Activated naive CD4-positive, alpha-beta T cell treated with anti-CD3 and anti-CD28 coated beads for 36 hours (primary cell): ENCODE measurements at places on chromosomes 1 and 21.
A peak's percentile ranks its signal among the peaks of the same experiment; 100 is the strongest.

DNA sequence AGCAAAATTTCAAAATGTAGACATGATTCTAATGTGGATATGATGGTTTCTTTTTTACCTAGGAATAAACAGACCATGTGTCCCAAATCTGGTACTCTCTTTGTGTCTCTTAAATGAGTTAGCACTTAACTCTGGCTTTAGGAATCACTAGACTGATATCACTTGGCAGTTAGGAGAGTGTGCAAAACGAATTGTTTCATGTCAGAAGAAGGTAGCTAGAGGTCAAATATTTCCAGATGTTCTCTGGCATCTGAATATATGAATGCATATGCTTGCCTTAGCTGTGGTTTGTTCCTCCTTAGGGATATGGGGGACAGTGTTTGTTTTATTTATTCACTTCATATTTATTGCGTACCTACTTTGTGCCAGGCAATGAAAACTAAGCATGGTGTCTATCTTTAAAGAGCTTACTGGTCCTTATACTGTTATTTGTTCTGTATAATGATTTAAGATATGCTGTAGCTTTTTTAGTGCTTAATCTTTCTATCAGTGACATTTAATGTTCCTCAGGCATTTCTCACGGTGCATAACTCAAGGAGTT lies 65.2 kb downstream of the LRRC8C start:
- DNase-seq, result no peak

DNA sequence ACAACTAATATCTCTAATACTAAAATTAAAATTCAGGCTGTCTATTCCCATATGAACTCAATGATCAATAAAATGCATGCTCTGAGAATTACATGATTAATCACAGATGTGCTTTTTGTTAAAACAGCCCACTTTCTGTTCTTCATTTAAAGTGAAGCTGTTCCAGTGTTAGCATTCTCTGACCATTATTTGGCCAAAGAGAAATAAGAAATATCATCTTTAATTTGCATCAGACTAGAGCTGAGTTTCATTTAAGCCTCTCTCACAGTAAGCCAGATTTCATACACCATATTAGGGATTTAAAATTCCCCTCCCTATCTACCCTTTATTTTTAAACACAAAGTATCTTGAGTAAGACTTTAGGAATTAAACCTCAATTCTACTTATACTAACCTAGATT lies 261.6 kb downstream of the TPR start:
- no peak for DNase-seq

DNA sequence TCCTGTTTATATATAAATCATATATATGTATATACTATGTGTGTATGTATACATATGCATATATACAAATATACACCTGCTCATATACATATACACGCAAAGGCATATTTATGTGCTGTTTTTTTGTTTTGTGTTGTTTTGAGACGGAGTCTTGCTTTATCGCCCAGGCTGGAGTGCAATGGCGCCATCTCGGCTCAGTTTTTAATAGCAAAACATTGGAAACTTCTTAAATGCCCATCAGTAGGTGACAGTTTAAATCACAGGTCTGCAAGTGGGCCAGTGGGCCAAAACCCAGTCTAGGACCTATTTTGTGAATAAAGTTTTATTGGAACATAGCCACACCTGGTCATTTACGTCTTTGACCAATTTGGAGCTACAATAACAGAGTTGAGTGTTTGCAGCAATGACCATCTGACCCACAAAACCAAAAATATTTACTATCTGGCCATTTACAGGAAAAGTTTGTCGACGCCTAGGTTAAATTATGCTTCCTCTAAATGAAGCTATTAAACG lies 132.3 kb downstream of the TOMM20 start:
- DNase-seq, result no peak

GRCh38 chr1:72286401-72286800 lies 4.1 kb upstream of the NEGR1 start:
- no peak for DNase-seq

DNA sequence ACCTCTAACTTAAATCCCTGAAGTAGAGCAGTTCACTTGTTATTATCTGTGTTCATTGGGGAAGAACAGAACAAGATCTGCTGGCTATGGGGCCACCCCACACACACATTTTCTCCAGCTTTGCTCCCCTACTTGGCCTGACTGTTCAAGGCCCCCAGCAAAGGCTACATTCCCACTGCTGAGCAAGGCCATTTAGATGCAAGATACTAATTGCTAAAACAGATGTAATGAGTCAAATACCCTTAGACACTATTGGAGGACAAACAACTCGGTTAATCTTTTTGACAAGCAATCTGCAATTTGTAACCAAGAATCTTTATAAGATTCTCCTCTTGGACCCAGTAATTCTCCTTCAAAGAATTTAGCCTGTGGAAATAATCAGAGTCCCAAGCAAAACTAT lies 67.7 kb downstream of the NAV1 start:
- no peak for DNase-seq

- no peak for DNase-seq
These were observed 398.3 kb upstream of the POU3F1 start for GRCh38 chr1:38444770-38445442.

GRCh38 chr1:5390504-5390903 lies 601.7 kb downstream of the NPHP4 start:
- DNase-seq, result peak; percentile 50

GRCh38 chr1:180165509-180166435 lies 11.1 kb downstream of the QSOX1 start:
- DNase-seq, result no peak

DNA sequence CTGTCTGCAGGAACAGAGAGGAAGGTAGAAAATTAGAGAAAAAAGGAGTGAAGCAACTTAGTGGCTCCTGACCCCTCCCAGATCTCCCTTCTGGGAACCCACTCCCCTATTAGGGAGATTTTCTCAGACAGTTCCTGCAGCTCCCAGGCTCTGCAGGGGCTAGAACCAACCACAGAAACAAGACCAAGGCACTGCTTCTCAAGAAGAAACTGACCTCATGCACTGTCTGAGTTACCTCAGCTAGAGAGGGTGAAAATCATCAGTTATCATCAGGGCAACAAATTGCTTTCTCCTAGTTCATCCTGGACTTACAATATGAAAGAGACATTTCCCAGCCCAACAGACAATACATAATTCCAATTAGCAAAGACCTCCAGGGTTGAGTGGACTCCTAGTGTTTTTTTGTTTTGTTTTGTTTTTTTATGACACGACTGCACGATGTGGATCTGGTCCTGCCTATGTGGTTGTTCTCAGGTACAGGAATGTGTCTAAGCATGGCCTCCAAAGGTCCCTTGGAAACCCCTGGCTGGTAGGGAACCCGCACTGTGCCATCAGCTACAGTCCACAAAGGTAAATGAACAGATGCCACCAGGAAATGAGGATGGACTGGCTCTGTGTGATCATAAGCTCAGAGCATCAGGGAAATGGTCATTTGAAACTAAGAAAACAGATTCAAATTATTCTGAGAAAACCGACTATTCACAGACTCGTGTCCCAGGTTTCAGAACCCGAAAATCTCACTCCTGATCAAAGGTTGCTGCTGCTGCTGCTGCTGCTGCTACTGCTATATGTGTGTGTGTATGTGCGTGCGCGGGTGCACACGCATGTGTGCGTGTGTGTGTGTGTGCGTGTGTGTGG lies 65.3 kb downstream of the LAMC2 start:
- DNase-seq, result no peak

- no peak for DNase-seq
These were observed 3.2 kb upstream of the GUK1 start for GRCh38 chr1:228136901-228137300.

DNA sequence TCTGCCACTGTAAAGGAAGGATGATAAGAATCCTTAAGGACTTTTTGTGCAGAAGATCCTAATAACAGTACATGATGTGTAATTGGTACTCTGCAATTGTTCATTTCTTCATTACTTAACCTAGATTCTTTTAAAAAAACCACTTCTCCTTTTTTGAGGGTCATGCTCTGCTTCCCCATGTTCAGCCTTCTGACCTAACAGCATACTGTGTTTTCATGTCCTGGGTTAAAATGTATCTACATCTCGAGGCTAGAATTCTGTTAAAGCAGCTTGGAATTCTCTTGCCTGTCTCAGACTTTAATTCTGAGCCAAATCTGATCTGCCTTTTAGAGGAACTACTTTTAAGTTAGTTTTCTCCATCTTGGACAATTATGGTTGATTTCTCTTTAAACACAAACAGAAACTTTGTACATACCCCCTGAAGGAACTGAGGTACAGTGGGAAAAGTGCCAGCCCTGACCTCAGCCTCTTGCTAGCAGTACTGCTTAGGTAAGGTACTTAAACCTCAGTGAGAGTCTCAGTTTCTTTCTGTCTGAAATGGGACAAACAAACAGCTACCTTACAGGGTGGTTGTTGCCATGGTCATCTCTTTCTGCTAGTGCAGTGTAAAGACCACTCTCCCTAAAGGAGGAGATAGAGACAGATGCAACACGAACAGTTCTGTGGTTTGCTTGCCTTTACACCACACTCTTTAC lies 103.2 kb upstream of the DYNLT5 start:
- DNase-seq, result no peak

DNA sequence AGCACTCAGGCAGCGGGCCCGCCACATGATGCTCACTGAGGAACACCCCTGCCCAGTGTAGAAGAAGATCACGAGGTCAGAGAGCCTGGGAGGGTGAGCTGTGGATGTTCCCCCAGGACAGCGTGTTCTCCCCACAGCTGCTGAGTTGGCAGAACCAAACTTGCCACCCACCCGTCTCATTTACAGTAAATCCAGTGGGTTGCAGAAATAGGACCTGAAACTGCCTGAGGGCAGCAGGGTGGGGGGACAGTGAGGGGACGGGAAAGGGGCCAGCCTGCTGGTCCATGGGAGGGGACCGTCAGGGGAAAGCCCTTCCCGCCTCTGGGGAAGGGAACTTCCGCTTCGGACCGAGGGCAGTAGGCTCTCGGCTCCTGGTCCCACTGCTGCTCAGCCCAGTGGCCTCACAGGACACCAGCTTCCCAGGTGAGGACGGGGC lies at the start of gene C1QB:
Gene C1QB, plus strand, starts transcription at position 356 of the 436 bp plus-strand sequence. CDS start 6,227 bp downstream, outside the sequence.
- no peak for DNase-seq

DNA sequence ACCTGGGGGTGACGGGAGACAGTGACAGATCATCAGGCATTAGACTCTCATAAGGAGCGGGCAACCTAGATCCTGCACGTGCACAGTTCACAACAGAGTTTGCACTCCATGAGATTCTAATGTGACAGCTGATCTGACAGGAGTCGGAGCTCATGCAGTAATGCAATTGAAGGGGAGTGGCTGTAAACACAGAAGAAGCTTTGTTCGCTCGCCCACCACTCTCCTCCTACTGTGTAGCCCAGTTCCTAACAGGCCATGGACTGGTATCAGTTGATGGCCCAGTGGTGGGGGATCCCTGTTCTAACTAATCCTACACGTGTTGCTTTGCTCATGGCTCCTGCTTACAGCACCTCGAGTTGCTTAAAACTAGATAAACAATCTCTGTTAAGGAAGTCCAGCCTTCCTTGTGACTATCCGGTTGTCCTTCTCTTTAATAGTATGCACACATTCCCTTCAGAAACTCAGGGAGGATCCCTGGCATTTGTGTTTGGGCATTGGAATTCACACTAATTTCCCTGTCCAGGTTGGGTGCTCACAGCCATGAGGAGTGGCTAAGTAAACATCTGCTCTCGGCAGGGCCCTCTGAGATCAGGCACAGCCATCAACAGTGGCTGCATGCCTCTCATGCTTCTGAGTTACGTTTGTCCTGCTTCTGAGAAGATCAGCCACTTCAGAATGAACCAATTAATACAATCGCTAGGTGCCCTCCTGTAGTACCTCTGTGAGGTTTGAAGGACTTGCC lies 21.1 kb upstream of the F3 start:
- no peak for DNase-seq

DNA sequence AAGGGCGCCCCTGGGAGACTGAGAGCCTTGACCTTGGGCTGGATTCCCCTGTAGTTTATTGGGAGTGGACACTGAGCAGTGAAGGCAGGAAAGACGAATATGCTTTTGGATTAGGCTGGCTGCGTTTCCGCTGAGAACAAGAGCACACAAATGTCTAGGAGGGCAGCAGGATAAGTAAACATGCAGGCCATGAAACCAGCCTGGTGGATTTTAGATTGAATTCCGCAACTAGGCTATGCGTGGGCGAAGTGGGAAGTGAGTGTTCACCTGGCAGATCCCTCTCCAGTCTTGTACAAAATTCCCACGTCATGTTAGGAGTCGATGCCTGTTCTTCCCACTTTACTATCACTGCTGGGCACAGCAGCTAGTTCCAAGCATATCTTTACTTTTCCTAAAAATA lies 21.4 kb upstream of the KCNJ6 start:
- no peak for DNase-seq

GRCh38 chr21:42735061-42735460 lies 81.6 kb downstream of the PDE9A start:
- DNase-seq, result no peak

GRCh38 chr1:196409586-196409985 lies 198.7 kb downstream of the KCNT2 start:
- DNase-seq, result no peak

DNA sequence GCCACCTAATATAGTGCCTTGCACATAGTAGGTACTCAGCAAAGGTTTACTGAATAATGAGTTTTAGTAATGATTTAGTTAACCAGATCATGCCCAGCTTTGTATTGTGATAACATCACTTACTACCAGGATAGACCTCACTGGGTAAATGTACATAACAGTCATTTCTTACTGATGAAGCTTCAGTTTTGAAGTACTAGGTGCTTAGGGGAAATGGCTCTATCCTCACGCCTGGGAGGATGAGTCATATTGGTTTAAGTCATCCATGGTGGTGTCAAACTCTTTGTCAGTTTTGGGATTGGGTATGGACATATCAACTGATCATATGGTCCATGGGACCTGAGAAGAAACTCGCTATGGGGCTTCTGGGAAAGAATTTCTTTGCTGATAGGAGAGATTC lies 90.6 kb upstream of the USP24 start:
- DNase-seq, result no peak

DNA sequence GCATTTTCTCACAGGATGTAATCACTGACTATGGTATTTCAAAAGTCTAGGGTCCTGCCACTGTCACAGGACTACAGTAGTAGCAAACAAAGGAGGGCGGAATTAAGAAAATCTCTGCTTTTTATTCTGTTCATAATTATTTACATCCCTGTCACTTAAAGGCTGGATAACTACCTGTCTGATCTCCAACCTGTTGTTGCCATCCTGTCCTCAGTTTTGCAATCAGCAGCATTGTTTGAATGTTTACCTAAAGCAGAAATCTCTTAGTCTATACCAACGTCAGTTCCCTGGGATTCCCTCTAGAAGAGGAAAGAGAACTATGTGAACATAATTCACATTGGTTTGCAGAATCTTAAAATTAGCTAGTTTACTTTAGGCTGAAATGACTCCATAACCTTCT lies 218.5 kb downstream of the PBX1 start:
- DNase-seq, result no peak

- no peak for DNase-seq
These were observed at the start of gene LHX8 for GRCh38 chr1:75133750-75134646. TSS of gene LHX8 (plus strand) at chr1:75134388. CDS start at chr1:75136615, 2,227 bp downstream.

- no peak for DNase-seq
These were observed 59.8 kb upstream of the C1orf53 start for GRCh38 chr1:197842646-197843045.

GRCh38 chr1:73980324-73981040 lies 217.5 kb downstream of the LRRIQ3 start:
- no peak for DNase-seq

DNA sequence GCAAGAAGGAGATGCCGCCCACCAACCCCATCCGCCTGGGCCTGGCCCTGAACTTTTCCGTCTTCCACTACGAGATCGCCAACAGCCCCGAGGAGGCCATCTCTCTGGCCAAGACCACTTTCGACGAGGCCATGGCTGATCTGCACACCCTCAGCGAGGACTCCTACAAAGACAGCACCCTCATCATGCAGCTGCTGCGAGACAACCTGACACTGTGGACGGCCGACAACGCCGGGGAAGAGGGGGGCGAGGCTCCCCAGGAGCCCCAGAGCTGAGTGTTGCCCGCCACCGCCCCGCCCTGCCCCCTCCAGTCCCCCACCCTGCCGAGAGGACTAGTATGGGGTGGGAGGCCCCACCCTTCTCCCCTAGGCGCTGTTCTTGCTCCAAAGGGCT lies 732 bp downstream of the SFN start:
- no peak for DNase-seq
